ENCODE measurements at places on chromosomes 3 and 15.

DNA sequence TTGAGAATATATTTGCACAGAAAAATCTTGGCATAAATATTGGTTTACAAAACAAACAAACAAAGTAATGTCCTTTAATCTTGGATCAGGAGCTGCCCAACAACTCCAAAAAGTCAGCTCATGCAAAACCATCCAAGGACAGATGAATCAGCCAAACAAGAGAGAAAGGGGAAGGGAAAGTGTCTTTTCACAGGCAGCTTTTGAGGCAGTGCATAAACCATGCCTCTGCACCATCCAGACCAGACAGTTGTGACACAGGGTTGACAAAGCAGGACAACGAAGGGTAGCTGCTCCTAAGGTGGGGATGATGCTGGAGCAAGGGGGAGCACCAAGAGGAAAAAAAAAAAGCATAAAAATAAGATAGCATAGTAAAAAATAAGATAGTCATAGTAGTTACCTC is 8.7 kb downstream of the CD86 start:
- DNase-seq: no peak

GRCh38 chr3:172065527-172065926 is 26.1 kb downstream of the FNDC3B start:
- no peak for DNase-seq

DNA sequence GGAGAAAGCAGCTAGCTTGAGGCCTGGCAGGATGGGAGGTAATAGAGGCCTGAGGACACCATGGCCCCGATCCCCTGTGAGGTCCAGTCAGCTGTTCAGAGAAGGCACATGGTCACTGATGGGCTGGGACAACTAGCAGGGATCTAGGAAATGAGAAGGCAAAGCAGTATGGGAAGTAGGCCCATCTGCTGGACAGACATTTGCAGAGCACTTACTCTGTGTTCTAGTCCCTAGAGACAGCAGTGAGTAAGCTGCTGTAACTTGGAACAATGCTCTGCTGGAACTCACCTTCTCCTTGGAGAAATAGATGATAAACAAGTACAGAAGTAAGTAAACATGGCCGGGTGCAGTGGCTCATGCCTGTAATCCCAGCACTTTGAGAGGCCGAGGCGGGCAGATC is 7.1 kb downstream of the ECE2 start:
- DNase-seq: no peak

DNA sequence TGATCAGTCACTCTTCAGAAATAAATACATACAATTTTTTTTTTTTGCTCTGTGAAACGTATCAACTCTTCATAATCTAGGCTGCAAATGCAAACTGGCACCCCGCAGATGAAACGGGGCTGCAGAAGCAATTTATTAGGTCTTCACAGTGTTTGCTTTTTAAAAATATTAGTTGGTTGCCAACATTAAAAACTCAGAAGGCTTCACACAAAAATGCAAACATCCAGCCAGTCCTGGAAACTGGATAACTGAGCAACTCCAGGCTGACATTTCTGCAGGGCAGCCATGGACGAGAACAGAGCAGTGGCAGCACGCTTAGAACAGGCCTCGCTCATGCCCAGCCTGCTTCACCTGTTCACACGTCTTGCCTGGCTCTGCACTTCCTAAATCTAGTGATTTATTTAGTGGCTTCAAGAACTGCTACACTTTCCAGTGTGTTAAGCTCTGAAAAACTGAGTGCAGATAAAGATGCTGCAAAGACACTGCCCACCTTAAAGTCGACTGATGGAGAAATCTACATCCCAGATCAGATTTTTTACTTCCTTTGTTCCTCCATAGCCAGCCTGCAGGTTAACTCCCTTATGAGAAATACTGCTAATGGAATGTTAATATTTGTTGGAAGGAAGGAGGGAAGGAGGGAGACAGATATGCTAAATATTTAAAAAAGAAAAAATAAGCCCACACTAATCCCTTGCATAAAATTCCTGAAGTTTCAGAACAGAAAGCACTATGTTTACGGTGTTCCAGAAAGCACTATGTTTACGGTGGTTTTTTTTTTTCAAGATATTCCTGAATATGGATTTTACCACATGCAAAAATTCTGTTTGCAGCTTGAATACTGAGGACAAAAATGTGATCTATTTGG is 53.6 kb downstream of the SETMAR start:
- DNase-seq: no peak

DNA sequence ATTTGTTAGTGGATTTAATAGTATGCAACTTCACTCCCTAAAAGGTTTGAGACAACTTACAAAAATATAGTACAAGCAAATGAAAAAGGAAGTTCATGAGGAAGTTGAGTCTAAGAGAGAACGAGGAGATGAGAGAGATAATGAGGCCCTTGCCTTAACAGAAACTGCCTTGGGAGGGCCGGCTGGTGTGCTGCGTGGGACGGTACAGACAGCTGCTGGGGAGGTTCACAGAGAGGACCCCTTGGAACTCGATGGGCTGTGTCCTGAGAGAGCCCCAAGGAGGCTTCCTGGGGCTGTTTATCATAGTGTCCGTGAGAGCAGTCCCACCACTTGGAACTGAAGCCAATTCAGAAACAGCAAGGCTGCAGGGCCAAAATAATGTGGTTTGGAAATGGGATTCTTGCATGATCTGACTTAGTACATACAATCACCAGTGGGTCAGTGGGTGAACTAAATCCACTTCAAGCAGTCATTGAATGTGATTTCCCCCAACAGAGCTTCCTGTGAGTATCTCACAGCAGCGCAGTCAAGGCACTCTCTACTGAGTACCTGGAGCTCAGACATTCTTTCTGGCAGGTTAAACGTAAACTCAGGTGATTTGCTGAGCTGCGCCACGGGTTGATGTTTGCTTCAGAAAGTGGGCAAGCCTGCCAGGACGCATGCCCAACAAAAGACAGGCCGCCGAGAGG is 90.8 kb downstream of the CRTC3 start:
- no peak for DNase-seq

- no peak for DNase-seq
These were observed 5.3 kb upstream of the RHCG start for GRCh38 chr15:89501646-89502045.

GRCh38 chr3:66312039-66312438 is 91.2 kb downstream of the SLC25A26 start:
- no peak for DNase-seq

Measured in naive thymus-derived CD4-positive, alpha-beta T cell (primary cell).